ENCODE measurements at places on chromosomes 4 and X.

DNA sequence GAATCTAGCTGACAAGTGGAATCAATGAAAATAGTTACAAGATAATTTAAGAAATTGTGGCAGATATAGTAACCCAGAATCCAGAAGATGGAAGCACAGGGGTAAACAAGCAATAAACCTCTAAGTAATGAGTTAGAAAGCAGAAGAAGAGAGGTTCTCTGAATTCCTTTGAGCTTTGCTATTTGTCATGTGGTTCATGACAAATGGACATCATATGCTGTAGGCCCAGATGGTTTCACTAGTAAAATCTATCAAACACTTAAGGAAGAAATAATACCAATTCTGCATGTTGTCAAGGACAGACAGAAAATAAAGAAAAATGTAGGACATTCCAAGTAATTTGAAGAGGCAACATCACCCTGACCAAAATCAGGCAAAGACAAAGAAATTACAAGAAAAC is 480.8 kb upstream of the INTU start:
- DNase-seq, result no peak

DNA sequence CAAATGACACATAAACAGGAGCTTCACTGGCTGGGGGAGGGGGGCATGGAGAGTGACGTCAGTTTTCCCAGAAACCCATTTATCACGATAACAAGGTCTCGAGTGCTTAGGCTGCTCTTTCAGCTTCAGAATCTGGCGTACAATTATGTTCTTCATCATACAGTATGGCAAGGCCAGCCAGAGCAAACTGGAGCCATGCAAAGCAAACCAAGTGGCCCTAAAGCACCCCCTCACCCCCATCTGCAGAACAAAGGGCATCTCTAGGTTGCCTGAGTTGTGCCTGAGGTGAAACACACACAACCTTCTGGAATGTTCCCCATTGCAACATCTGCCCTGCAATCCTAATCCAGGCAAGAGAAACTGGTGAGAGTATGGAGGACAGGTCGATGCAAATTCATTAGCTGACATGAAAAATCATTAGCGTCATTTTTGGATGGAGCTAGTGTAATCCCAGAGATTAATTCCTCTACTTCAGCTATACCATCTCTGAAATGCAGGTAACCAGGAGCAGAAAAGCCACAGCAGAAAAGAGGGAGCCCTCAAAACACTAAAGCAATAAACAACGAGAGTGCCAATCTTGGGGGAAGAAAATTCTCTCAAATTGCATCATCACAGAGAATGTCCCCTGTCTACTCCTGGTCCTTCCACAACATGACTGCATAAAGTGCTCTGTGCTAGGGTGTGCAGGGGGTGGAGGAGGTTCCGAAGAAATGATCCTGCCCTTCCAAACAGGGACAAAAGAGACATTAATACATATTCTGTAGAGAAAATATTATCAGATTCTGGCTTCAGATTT is 1.8 kb downstream of the SEPTIN6 start:
- DNase-seq, result peak; percentile 56

DNA sequence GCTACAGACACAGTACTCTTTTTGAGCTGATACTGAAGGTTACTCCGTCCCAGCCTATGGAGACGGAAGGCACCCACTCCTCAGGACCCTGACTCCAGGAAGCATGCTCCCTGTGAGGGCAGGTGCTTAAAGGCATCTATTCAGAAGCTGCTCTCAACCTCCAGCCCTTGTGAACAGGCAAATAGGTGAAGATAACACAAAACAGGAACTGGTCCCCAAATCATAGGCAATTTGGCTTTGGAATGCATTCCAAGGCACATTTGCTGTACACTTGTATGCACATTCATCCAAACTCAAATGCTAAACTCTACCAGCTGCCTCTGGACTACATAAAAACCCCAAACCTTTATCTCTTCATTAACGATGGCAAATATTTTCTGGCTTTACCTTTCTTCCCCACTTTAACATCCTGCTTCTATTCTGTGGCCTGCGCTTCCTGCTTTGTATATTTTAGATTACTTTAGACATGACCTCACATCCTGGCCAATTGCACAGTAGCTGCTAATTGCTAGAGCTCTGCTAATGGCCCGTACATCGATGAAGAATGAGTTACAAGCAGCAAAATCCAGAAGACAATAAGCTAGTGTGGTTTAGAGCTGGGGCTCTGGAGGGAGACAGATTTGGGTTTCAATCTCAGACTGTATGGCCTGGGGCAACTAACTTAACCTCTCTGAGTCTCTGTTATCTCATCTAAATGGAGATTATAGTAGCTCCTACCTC is 3.2 kb downstream of the SEL1L3 start:
- DNase-seq, result peak; percentile 3

GRCh38 chr4:153531000-153531358 is 64.8 kb downstream of the TMEM131L start:
- DNase-seq, result no peak

GRCh38 chrX:9682456-9682855 is 83.2 kb downstream of the GPR143 start:
- no peak for DNase-seq

GRCh38 chr4:187179086-187180058 is 455.7 kb upstream of the FAT1 start:
- no peak for DNase-seq

DNA sequence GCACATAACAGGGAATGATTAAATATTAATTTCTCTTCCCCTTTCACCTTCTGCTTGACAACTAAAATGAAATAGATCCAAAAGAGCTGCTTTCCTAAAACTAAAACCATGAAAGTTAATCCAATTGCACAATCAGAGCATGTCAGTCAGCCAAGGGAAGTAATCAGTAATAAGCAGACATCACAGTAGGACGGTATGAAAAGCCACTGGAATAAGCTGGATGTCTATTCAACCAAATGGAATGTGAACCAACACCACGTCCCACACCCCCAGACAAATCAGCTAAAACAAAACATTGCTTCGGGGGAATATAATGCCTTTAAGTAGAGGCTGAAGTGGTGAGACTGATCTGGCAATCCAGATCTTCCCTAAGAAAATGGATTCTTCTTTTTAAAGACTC is 859.4 kb upstream of the FTHL17 start:
- DNase-seq, result no peak

DNA sequence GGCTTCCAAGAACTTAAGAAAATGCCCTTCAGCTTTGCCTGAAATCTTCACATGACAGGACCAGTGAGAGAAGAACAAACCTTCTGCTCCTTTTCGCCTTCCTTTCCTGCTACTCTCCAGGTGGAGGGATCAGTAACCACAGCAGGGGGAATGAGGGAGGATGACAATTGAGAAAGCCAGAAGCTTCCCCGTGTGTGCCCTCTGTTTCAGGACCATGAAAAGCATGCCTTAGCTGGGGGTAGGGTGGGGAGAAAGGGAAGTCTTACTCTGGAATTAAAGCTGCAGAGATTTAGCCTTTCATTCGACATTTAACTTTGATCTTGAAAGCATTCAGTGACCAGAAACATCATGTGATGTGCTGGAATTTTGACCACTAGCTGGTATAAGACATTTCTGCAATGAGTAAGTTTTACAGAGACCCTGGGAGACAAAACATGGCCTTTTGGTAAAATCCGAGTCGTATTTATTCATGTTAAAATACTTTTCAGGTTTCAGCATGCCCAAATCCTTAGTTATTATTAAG is 10.6 kb upstream of the PUDP start:
- DNase-seq, result no peak

DNA sequence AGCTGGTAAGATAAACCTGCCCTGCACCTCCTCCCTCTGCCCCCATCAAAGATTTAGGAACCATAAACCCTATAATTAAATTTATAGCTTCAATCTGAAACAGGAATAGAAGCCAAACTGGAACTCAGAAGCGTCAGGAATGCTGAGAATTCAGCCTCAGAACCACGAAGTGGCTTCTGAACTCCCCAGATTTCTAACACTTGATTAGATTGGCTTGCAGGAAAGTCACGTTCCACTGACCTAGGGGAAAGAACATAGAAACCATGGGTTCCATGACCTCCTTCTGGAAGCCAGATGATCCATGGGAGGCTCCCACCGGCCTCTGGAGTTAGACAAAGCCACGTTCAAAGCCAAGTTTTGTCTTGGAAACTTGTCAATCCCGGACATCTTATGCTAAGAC is 356.5 kb downstream of the MID1IP1 start:
- no peak for DNase-seq

- no peak for DNase-seq
These were observed 3.8 kb upstream of the CENPC start for GRCh38 chr4:67549123-67549522.

Measured in stimulated activated naive CD4-positive, alpha-beta T cell (primary cell).